Stimulated activated CD4-positive, alpha-beta T cell treated with anti-CD3 and anti-CD28 coated beads, Interleukin-1b, Interleukin-23, amount 100 ng/mL, for 1 hour (primary cell): ENCODE measurements at places on chromosomes 2 and 18.

GRCh38 chr18:79604205-79604912, 75.2 kb upstream of the CTDP1 start:
- DNase-seq, result no peak

DNA sequence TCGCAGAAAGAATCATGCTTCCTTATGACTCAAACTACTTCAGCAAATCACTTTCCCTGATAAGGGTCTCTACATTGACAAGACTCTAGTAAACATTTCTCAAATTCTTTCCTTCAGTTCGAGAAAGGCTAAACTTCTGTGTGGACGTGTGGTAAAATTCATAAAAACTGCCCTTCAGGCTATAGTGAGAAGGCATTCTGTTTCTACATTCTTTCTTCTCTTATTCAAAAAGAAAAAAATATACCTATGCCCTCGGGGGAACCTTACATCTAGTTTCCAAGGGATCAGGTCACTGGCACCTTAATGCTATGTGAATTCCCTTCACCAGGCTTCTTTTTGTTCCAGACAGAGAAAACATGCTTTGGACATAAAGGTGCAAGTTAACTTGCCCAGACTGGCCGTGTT, 4.9 kb downstream of the VIT start:
- no peak for DNase-seq

DNA sequence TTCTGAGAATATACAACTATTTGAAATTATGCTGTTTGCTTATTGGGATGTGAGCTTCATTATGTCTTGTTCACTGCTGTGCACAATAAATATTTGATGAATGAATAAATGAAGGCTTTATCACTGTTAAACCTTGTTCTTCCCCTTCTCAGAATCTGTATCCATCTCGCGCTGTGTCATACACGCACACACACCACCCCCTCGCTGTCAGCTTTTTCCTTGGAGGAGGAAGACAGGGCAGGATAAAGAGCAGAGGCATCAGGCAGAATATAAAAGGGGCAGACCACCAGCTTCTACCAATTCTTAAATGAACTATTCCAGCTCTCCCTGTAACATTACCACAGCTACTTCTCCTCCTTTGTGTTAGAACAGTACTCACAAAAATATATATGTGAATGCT, 75.0 kb downstream of the CD226 start:
- DNase-seq, result no peak

DNA sequence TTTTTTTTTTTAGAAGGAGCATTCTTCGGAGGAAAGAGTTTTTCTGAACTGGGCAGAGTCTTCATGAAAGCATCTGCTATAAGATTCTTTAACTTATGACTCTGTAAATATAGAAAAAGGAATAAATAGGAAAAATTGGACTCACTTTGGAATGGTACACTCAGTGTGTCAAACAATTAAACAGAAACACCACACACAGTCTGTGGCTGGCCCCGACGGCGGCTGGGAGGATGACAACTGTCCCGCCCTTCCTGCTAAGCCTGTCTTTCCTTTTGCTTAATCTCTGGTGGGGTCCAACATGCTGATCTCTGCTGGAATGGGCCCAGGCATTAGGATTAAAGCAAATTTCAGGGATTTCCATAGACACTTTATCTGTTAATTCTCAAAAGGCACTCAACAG, 12.5 kb upstream of the RAB31 start:
- no peak for DNase-seq

- DNase-seq, result no peak
These were observed 483.5 kb downstream of the LRP1B start for GRCh38 chr2:141647353-141647752.
